Right hindlimb (tissue), 1 donor: ENCODE measurements at places on chromosomes 12 and 14.
A peak's percentile ranks its signal among the peaks of the same experiment; 100 is the strongest.

- DNase-seq = no peak
Measured at GRCh38 chr12:107165581-107165980, 72.2 kb upstream of the CRY1 start.

DNA sequence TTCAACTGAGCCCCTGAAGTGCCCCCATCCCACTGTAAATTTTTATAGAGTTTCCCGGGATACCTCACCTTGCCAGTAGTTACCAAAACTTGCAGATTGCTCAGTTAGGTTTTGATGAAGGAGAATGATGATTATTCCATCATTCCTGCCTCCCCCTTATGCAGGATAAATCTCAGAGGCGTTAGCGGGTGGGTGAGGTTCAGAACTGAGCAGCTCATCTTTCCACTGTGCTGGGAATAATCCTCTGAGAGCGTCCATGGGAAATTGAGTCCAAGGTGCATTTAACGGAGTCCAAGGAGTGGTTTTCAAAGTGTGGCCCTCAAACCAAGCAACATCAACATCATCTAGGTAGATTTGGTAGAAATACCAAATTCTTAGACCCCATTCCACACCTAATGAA is 18.7 kb downstream of the ACSM4 start:
- DNase-seq = no peak

- DNase-seq = no peak
Measured at GRCh38 chr12:45668641-45669040, 60.9 kb upstream of the ARID2 start.

DNA sequence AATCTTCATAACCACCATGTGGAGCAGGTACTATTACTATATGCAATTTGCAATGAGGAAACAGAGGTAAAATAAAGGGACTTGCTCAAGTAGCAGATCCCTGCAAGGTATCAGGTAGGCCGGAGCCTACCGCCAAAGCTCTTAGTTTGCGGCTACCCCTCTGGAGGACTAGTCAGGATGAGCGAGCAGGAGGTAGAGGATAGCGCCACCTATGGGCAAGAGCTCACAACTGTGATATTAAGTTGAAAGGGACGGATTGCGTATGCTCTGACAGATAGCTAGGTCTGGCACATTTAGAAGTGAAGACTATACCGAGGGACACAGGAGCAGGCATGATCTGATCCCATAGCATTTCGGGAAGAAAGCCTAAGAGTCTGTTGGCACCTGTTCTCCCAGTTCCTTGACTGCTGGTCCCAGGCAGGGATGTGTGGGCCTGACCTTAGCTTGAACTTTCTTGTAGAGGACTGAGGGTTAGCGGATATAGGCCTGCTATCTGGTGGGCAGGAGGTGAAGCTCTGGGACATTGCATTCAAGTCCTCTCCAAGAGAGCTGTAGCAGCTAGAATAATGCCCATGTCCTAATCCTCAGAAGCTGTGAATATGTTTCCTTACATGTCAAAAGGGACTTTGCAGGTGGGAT is 48.0 kb downstream of the SLC17A8 start:
- peak; percentile 26 for DNase-seq

- DNase-seq = no peak
Measured at GRCh38 chr12:5723071-5723470, 222.0 kb downstream of the ANO2 start.

GRCh38 chr12:64099397-64099796 is 122.7 kb downstream of the KICS2 start:
- peak; percentile 88 for DNase-seq

DNA sequence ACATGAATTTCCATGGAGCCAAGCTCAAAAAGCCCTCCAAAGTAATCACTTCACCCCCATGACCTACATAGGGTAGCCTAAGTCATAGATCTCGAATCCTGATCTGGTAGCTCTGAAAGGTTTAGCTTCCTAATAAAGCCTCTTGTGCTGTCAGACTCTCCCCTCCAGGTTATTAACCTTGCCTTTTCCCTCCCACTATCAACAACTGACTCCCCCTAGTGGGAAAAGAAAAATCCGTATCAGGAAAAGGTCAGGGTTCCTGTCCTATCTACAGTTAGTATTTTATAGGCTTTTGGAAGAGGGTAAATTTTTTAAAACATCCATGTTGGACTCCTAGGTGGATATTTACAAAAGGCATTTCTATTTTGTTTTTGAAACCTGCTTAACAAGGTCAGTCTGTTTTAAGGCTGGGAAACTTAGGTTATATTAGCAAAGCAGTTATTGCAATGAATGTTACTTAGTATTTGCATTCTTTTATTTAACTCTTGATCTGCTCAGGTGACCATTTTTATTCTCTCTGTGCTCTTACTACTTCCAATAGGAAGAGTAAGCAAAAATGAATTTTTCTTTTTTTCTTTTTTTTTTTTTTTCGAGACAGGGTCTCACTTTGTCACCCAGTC is 8.0 kb downstream of the YY1 start:
- DNase-seq = no peak

DNA sequence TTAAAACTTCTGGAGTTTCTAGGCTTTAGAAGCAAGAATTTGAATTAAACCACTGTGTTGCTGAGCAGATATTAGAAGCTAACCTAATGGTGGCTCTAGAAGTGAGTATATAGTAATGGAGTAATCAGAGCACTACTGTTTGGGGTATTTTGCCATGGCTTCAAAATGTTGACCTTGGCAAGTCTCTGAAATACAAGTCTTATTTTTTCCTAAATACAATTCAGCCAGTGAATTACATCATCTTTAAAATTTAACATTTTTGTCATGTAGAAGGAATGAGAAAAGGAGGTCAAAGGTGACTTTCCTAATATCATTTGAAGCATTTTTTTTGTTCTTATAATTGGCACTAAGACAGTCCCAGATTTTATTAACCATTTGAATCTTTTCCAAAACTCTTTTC is 25.2 kb downstream of the PMCH start:
- DNase-seq = no peak

- no peak for DNase-seq
Measured at GRCh38 chr12:64286521-64286920, 64.4 kb upstream of the KICS2 start.

DNA sequence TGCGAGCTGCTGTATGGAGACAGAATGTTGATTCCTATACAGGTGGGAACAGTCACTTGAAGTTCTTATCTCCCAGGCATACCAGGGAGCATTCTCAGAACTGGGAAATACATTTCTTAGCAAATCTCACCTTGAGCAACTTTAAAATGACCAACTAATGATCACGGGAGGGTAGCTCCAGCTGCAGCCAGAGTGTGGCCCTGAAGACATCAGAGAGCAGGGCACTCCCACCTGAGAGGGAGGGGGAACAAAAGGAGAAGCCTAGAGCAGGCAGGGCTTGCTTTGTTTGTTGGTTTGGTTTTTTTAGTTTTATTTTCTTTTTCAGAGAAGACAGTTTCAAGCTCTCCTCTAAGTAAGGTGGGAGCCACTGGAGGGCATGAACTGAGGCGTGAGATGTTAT is 101.1 kb downstream of the OTX2 start:
- no peak for DNase-seq

GRCh38 chr12:129727100-129727499 is 176.7 kb downstream of the TMEM132D start:
- no peak for DNase-seq

GRCh38 chr12:58224536-58225105 is 283.3 kb downstream of the ATP23 start:
- DNase-seq = peak; percentile 28

DNA sequence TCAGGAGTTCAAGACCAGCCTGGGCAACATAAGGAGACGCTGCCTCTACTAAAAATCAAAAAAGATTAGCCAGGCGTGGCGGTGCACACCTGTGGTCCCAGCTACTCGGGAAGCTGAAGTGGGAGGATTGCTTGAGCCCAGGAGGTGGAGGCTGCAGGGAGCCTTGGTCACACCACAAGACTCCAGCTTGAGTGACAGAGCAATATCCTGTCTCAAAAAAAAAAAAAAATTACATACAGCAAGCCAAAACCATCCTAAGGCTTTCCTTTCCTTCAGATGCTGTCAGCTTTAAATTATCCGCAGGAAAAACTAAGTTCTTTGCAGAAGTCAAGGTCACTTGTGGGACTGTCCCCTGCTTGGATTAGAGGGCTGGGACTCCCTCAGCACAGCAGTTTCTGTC is 1.3 kb downstream of the CS start:
- no peak for DNase-seq

GRCh38 chr12:64083285-64084210 is 138.5 kb downstream of the KICS2 start:
- peak; percentile 88 for DNase-seq

GRCh38 chr12:68100241-68100640 is 59.3 kb downstream of the IFNG start:
- no peak for DNase-seq

- peak; percentile 71 for DNase-seq
Measured at GRCh38 chr12:124188561-124189405, 106.1 kb upstream of the RFLNA start.

DNA sequence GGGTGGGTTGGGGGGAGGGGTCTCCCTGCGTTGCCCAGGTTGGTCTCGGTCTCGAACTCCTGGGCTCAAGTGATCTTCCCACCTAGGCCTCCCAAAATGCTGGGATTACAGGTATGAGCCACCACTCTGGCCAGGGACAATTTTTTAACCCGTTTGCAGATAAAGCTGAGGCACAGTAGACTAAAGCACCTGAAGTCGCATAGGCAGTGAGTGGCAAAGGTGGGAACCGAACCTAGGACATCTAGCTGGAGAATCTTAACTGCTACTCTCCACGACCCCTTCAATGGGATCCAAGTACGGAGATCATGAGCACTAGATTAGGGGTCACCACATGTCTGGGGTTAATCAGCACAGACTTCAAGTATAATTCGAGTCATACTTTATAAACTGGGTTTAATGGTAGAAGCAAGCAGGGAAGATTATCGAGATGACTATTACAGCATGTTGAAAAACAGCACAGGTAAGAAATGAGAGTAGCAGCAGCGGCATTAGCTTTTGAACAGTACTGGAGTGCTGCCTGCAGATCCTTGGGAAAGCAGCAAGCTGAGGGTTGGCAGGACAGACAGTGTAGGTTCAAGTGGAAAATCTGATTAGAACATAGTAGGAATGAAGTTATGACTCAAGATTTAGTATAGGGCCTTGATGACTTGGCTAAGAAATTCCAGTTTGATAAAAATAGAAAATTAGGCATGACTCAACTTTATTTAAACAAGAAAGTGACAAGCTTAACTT is 23.9 kb downstream of the NID2 start:
- DNase-seq = peak; percentile 43

DNA sequence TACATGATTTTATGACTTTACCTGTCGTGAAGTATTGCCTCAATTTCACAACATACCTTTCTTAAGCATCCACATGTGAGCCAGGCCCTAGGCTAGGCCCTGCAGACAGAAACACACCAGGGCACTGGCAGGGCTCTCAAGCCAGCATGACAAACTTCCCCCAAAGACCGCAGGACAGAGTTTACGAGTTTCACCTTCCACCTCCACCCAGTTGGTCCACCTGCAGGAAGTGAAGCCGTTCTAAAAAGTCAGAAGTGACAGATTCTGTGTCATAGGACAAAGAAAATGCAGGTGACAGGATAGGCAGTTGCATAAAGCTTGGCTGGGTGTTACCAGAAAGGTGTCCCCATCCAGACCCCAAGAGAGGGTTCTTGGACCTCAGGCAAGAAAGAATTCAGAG is 382.3 kb downstream of the PCNX1 start:
- no peak for DNase-seq

- DNase-seq = peak; percentile 56
Measured at GRCh38 chr14:22545842-22546721, 42.9 kb downstream of the DAD1 start.

- no peak for DNase-seq
Measured at GRCh38 chr12:80598004-80598606, 109.3 kb upstream of the MYF6 start.

DNA sequence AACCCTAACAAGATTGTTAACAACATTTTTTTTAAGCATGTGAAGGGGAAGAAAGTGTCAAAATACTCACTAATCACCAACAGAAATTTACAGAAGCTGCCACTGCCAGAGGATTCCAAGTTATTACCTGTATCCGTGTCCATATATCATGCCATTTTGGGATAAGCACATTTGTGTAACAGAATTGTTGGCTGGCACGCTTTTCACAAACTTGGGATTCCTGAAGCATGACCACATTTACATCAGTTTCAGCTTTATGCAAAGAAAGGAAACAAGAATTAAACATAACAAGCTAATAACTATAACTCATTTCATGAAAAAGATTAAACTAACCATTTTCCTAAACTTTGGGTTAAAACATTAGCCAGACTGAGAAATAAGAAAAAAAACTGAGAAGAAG is 5.9 kb downstream of the NEMP1 start:
- no peak for DNase-seq

DNA sequence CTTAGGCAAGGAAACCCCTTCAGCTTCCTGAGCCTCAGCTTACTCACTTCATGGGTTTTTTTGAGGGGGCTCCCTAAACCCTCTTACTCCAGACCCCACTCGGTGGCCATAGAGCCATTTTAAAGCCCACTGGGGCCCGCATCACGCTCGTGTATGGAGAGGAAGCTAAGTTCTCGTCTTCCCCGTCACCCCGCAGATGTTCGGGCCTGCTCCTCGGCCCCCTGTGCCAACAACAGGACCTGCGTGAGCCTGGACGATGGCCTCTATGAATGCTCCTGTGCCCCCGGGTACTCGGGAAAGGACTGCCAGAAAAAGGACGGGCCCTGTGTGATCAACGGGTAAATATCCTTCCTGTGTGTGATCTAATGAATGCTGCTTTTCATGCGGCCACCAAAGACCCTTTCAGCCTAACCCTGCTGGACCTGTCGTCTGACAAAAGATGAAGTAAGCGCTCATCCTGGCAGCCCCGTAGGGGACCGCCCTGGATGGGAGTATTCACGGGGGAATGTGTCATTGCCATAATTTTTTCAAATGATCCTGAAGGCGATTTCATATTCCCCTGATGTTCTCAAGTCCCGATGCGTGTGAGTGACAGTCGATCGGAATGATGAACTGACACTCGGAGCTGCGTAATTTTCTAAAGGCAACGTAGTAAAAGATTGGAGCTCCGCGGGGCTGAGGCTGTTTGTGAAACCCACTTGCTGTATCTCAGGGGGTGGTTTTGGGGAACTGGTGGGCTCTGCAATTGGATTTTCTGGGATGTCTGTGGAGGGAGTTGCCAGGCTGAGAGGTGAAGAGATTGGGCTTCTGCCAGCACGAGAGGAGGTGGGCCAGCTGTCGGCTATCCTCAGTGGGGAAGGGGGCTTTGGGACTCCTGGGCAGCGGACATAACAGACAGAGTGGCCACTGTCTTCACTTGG is 5.4 kb downstream of the DLK1 start:
- no peak for DNase-seq

DNA sequence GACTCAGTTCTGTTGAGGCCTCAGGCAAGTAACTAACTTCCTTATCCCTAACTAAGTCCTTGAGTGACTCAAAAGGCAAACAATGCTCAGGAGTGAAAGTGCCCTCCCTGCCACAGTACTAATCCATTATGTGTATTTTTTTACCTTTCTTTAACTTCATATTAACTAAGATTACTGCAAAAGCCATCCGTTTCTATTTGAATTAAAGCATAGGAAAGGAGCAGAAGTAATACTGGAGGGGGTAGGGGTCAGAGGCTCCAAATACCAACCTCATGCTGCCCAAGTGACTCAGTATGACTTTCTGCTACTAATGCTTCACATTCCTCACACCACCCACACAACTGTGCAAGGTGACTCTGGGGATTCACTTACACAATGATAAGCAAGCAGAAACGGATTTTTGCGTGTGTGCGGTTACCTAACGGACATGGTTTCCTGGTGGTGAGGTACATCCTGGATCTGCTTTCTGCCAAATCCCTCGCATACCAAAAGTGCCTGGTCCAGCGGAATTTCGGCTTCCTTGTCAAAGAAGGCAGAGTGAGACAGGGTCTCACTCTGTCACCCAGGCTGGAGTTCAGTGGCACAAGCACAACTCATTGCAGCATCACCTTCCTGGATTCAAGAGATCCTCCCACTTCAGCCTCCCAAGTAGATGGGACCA is 25.1 kb downstream of the MOK start:
- no peak for DNase-seq
